ENCODE measurements at places on chromosomes 3 and 15.

DNA sequence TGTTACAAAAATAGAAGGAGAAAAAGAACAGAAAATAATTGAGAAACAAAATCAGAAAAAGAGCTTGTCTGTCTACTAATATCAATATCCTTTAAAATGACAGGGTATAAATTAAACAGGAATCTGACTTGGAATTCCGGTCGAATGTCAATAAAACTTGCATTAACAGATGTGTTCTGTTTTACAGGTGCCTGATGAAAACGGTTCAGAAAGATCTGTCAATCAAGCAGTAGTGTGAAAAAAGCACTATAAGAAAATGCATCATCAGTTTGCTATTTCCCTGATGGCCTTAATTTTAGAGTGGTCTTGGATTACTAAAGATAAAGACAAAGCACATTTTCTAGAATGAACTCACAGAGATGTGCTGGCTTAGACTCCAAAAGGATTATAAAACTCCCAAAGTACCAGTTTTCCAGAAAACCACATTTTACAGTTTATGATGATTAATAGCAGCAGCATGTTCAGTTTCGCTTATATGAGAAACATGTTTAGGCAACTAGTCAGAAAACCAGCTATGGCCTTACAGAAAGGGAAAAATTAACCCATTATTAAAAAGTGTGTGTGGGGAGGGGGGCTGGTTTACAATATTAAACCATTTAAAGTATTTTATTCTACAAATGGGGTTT, 8.2 kb upstream of the C3orf38 start:
- no peak for DNase-seq

GRCh38 chr3:187719628-187720336, 17.4 kb upstream of the RTP2 start:
- no peak for DNase-seq

DNA sequence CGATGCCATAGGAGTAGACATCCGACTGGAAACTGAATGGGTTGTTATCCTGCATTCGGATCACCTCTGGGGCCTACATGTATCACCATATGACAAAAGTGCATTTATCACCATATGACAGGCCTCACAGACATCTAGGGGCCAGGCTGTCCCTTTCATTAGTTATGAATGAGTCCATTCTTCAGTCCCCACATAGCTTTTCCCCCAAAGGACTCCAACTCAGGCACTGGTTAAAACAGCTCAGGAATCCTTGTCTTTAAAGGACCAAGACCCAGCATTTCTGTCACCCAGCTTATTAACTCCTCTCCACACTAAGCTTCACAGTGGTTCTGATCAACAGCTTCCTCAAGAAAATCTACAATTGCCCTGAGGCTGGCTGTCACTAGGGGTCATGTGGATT, 28.3 kb downstream of the MKRN2 start:
- no peak for DNase-seq

DNA sequence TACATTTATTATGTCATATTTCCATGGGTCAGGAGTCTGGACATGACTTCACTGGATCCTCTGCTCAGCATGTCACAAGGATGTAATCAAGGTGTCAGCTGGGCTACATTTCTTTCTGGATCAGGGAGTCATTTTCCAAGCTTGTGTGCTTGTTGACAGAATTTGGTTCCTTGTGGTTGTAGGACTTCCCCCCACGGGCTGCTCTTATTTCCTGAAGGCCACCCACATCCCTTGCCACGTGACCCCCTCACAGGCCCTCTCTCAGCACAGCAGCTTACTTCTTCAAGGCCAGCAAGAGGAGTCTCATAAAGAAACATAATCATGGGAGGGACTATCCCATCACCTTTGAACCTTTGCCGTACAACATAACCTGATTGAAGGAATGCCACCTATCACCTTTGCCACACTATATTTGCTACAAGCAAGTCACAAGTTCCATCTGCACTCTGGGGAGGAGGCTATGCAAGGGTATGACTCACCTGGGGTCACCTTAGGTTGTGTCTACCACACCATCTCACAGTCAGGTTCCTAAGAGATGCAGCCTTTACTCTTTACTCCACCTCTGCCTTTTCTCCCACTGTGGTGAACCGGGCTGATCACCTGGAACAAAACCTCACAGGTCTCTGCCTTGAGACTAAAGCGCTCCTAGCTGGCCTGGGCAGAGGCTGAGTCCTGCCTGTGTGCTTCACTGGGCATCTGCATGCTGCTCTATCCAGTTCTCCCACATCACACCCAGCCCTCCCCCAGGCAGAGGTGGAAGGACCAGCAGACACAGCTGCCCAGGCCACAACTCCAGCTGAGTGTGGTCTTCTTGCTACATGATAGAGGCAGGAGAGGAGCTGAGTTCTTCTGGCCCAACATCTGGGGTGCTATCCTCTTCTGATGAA, 13.5 kb downstream of the RAB6B start:
- DNase-seq, result no peak

- no peak for DNase-seq
Observed at GRCh38 chr3:52226229-52226817, 878 bp upstream of the TLR9 start.
